Fibroblast of lung (primary cell): ENCODE measurements at places on chromosomes 1 and 21. TPM values are rescaled to one million over a fixed set of nuclear protein-coding genes. Genes with fewer than 3 reads are reported as not detected.

DNA sequence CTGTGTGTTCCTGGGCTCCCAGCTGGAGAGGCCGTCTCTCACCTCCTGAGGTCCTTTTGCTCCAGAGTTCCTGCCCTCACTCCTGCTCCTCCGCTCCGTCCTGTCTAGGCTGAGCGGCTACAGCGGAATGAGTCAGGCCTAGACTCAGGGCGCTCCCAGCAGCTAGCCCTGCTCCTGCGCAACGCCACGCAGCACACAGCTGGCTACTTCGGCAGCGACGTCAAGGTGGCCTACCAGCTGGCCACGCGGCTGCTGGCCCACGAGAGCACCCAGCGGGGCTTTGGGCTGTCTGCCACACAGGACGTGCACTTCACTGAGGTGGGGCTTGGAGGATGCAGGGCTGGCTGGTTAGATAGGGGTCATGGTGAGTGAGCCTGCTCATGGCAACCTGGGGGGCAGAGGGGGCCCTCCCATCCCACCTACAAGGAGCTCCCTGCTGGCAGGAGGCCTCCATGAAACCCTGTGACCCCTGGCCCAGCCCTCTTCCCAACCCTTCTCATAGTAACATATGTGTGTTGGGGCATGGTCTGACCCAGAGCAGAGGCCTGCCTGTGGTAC, 15.1 kb downstream of the PSRC1 start:
- no peak overlapping the region for H3K27ac ChIP-seq
- DNase-seq = peak; percentile 73
- no peaks in the 10 kb centered on the region for H3K27me3 ChIP-seq
- no peaks in the 10 kb centered on the region for H3K36me3 ChIP-seq
- H3K4me3 ChIP-seq = no peak overlapping the region
- H3K4me1 ChIP-seq = no peaks in the 10 kb centered on the region

DNA sequence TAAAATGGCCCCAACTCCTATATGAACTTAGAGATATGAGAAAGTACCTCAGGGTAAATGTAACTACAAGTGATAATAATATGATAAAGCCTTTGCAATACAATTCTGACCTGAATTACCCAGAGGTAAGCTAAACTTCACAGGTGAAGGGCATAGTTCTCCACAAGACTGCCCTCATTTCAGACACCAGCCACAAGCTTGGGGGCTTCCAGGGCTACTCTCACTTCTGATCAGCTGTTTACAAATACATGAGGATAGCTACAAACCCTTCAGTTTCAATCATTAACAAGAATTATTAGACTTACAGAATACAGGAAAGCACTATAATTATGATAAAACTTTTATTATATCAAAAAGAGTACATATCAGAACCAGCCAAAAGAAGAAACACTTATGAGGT, 18.7 kb upstream of the DPH5 start:
- H3K27ac ChIP-seq = no peak overlapping the region
- no peaks in the 10 kb centered on the region for H3K36me3 ChIP-seq
- H3K27me3 ChIP-seq = no peaks in the 10 kb centered on the region
- no peak for DNase-seq
- no peaks in the 10 kb centered on the region for H3K4me1 ChIP-seq

DNA sequence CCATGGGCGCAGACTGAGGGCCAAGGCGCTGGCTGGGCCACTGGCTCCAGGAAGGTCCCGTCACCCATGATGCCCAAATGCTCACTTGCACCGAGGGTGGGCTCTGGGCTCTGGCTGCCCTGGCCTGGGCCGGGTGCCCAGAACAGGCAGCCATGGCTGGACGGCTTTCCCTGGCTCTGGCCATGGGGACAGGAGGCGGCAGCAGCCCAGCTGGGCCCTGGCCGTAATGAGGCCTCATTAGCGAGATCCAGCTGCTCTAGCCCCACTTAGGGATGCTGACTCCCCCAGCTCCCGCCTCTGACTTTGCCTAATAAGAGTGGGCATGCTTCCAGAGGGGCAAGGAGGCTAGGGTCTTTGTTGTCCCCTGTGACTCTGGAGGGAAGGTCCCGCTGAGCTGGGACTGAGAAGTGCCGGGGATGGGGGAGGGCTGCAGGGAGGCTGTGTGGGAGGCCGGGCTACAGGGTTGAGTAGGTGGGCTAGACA, 11.8 kb downstream of the SLC6A9 start:
- H3K27me3 ChIP-seq = no peaks in the 10 kb centered on the region
- H3K4me1 ChIP-seq = no peaks in the 10 kb centered on the region
- H3K27ac ChIP-seq = no peak overlapping the region

Gene DMRTA2
- under 0.01 TPM in 1 of 2 replicates, not detected in the other for total RNA-seq

Gene KIAA0040
- total RNA-seq = under 0.01 and 0.17 TPM in 2 replicates

Gene BRINP3
- 7.2 and 18.8 TPM in 2 replicates for total RNA-seq

DNA sequence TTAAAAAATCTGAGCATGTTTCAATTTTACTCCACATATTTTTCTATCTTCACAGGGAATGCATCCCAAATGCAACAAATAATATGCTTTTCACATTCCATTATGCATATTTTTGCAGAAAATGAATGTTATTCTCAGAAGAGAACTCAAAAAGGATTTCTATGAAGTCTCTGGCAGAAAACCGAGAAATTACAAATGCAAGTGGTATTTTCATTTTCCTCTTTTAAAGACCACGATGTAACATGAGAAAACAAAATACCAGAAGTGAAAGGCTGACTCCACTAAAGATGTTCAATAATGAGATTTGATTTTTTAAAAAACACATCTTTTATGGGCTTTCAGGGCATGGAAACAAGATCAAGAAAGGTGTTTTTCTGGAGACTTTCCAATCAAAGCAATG, 5.0 kb upstream of the PDC start:
- H3K27me3 ChIP-seq = no peaks in the 10 kb centered on the region
- no peak overlapping the region for H3K27ac ChIP-seq
- H3K4me3 ChIP-seq = no peak overlapping the region
- no peaks in the 10 kb centered on the region for H3K36me3 ChIP-seq

- DNase-seq = no peak
- H3K27ac ChIP-seq = no peak overlapping the region
- H3K4me3 ChIP-seq = no peak overlapping the region
- no peaks in the 10 kb centered on the region for H3K36me3 ChIP-seq
- H3K27me3 ChIP-seq = peaks cover 5% of the 10 kb centered on the region
- no peaks in the 10 kb centered on the region for H3K4me1 ChIP-seq
Measured at GRCh38 chr1:38037221-38037939, 9.2 kb downstream of the POU3F1 start.

DNA sequence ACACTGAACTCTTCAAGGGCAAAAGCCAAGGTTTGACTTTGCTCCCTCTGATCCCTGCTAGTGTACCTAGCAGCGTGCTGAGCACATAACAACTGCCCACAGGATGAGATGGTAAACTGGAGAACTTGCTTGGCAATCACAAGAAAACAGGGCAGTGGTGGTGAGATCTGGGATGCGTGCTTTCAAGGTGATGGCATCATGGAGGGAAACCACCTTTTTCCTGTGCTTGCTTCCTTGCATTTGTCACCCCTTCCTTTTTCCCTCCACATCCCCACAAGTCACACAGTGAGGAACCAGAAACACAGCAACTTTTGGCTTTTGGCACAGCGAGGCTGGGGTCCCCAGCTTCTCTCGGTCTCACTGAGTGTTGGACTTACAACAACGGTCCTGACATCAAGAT, 31.4 kb upstream of the BECN2 start:
- no peak overlapping the region for H3K27ac ChIP-seq
- no peaks in the 10 kb centered on the region for H3K27me3 ChIP-seq
- H3K36me3 ChIP-seq = no peaks in the 10 kb centered on the region
- no peaks in the 10 kb centered on the region for H3K4me1 ChIP-seq

DNA sequence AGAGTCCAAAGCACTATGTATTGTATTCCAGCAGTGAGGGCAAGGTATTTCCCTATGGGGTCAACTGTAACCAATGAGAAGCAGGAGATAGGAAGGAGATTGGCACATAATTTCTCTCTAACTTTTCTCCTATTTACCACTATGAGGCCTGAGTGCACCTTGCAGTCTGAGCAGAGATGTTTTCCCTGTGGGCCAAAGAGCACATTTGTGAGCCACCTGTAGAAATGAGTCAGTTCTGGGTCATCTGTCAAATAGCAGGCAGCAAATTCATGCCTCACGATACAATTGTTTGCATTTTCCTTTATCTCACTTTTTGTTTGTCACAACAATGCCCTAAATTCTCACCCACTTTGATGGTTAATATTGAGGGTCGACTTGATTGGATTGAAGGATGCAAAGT, 547.2 kb upstream of the NCAM2 start:
- DNase-seq = no peak
- no peaks in the 10 kb centered on the region for H3K4me1 ChIP-seq
- no peak overlapping the region for H3K4me3 ChIP-seq
- H3K27me3 ChIP-seq = no peaks in the 10 kb centered on the region

- H3K36me3 ChIP-seq = no peaks in the 10 kb centered on the region
- H3K4me1 ChIP-seq = no peaks in the 10 kb centered on the region
- no peaks in the 10 kb centered on the region for H3K27me3 ChIP-seq
- H3K27ac ChIP-seq = no peak overlapping the region
- no peak overlapping the region for H3K4me3 ChIP-seq
Measured at GRCh38 chr1:209355415-209355814, 228.1 kb upstream of the CAMK1G start.

Gene F11R
- total RNA-seq = 0.66 and 2.1 TPM in 2 replicates

DNA sequence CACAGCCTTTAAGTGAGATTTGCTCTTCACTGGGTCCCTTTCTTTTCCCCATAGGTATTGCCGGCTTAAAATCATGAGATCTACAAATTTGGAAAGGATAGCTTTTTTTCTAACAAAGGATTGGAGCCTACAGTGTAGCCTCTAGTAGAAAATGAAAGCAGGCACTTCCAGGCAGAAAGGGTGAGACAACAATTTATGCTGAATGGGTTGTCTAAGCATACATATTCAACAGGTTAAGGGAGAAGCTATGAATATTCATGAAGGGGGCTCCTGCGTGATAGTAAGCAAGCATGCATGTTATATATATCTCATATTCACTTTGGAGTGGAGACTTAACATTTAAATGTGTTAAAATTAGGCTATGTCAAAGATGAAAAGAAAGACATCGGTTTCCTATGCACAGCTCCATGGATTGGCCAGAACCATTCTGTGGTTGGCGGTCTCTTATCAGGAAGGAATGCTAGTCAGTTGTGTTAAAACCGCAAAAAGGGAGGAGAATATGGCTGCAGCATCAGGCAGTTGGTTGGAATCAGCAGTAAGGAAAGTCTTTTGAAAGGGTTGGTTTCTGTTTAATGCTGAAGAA, 66.0 kb downstream of the VCAM1 start:
- H3K36me3 ChIP-seq = no peaks in the 10 kb centered on the region
- no peak overlapping the region for H3K27ac ChIP-seq
- H3K4me3 ChIP-seq = peak overlapping the region; percentile 8
- no peaks in the 10 kb centered on the region for H3K4me1 ChIP-seq

GRCh38 chr1:23394684-23395083, 25.0 kb upstream of the ZNF436 start:
- peaks cover 15% of the 10 kb centered on the region for H3K4me1 ChIP-seq
- no peaks in the 10 kb centered on the region for H3K36me3 ChIP-seq
- peak overlapping the region; percentile 79 for H3K27ac ChIP-seq
- peak overlapping the region; percentile 25 for H3K4me3 ChIP-seq

Gene EPHA2
- 21.1 and 24.6 TPM in 2 replicates for total RNA-seq

- peaks cover 3% of the 10 kb centered on the region for H3K36me3 ChIP-seq
- no peak for DNase-seq
- no peak overlapping the region for H3K27ac ChIP-seq
- H3K4me1 ChIP-seq = no peaks in the 10 kb centered on the region
Measured at GRCh38 chr1:156773607-156774006, 6.3 kb downstream of the PRCC start.

Gene TLCD4
- total RNA-seq = 0.51 and 2.1 TPM in 2 replicates

DNA sequence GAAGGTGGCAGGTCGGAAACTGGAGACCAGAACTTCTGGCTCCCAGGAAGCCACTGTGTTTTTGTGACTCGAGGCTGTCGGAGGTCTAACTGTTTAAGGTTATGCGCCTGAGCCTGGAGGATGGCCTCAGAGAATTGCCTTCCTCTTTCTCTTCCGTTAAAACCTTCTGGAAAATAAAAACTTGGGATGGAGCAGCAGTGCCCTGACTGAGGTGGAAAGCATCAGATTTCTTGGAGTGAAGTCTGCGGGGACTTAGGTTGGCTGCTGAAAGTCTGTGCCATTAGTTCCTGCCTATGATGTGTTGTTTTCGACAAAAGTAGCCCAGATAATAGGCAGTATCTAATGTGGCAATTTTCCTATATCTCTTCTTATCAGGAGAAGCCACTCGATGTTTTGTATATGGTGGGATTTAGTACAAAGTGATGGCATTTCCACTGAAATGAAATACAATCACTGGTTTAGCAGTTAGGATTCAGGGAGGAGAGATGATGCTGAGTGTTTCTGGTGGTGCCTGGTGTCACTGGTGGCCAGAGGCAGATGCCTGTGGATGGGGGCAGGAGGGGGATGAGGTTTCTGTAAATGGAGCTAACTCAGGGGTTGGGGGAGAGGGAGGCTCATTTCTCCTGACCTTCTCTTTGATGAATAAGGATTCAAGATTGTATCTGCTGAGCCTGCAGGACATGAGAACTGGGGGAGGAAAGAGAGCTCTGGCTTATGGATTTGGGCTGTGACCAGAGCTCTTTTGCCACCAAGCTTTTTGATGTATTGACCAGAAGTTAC, 150.8 kb downstream of the CAMTA1 start:
- H3K4me3 ChIP-seq = no peak overlapping the region
- peaks cover 7% of the 10 kb centered on the region for H3K27me3 ChIP-seq
- no peaks in the 10 kb centered on the region for H3K4me1 ChIP-seq
- DNase-seq = no peak
- no peaks in the 10 kb centered on the region for H3K36me3 ChIP-seq

Gene LTN1
- 20.8 and 22.3 TPM in 2 replicates for total RNA-seq

DNA sequence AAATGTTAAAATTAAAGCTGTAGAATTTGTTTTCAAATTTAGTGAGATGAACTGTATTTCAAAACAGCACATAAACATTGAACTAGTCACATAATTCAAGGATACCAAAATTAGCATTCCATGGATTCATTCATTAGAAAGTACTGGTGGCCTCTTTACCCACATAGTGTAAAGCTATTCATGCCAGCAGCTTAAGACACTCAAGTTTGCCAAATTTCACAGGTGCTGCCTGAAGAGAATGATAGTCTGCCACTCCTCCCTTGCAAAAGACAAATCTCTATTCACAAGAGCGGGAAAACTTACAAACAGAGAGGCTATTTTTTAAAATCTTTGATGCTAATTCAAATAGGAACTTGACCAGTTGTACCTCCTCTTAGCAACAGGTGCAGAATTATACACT, 337.0 kb downstream of the BRINP3 start:
- no peaks in the 10 kb centered on the region for H3K27me3 ChIP-seq
- no peak for DNase-seq
- H3K27ac ChIP-seq = no peak overlapping the region
- H3K4me3 ChIP-seq = no peak overlapping the region

- H3K4me3 ChIP-seq = no peak overlapping the region
- no peaks in the 10 kb centered on the region for H3K27me3 ChIP-seq
- H3K4me1 ChIP-seq = no peaks in the 10 kb centered on the region
- DNase-seq = no peak
Measured at GRCh38 chr1:45032837-45033236, 20.8 kb downstream of the UROD start.

- H3K4me3 ChIP-seq = no peak overlapping the region
- DNase-seq = no peak
- H3K36me3 ChIP-seq = no peaks in the 10 kb centered on the region
- no peaks in the 10 kb centered on the region for H3K4me1 ChIP-seq
Measured at GRCh38 chr1:152657677-152658076, 5.5 kb upstream of the LCE2D start.
